ENCODE measurements at places on chromosomes 3 and 15.

DNA sequence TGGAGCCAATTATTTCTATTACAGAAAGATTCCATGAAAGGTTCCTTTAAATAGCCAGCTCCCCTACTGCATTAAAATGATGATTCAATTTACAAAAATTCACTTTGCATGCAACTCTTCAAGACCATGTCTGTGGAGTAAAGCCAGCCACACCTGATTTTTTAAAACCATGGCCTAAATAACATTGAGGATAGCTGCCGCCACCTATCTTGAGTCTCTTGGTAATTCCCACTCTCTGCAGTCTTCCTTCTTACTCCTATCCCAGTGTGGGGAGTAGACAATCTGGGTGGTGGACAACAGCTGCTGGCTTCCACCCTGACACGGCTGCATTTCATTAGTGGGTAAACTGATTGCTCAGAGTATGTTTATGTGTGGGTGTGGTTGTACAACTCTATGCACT, 10.7 kb downstream of the LRTM1 start:
- H3K27me3 ChIP-seq, result no peaks in the 10 kb centered on the region
- H3K36me3 ChIP-seq, result no peaks in the 10 kb centered on the region
- DNase-seq, result no peak

DNA sequence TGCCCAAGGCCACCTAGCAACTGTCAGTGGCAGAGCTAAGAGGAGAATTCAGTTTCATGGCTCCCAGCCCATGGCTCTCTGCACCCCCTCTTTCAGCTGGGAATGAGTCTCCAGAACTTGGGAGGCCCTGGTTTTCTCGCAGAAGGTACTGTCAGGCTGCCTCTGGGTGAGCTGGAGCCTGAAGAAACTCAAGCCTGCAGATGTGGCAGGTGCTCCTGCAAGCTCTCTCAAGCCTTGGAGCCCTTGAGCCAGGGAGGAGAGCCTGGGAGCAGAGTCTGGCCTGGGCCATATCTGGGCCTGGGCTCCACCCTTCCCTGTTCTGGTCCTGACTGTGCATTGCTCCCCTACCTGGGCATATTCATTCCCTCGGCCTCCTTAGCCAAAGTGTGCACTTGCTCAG, 74.4 kb upstream of the TLE3 start:
- H3K27me3 ChIP-seq, result peaks cover 89% of the 10 kb centered on the region
- H3K27ac ChIP-seq, result no peak overlapping the region
- peak; percentile 30 for DNase-seq
- peaks cover 20% of the 10 kb centered on the region for H3K4me1 ChIP-seq

DNA sequence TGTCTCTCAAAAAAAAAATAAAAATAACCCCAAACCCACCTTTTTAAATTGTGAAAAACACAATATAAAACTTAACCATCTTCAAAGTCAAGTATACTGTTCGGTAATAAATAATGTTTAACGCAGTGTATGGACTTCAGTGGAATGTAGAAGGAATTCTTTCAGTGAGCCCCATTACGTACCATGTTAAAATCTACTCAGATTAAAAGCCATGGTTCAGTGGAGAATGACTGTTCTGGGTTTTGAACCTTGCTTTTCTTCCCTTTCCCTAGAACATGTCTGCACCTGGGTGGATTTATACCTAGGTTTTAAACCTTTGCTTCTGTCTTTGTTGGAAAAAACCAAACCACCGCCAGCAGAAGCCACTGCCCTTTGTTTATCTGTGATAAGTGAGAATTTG, 27.5 kb downstream of the DAG1 start:
- no peaks in the 10 kb centered on the region for H3K27me3 ChIP-seq
- no peak overlapping the region for H3K4me3 ChIP-seq
- no peak for DNase-seq
- no peak overlapping the region for H3K27ac ChIP-seq
- peaks cover 27% of the 10 kb centered on the region for H3K36me3 ChIP-seq

GRCh38 chr15:38685686-38686339, 121.2 kb upstream of the RASGRP1 start:
- DNase-seq, result no peak
- peaks cover 65% of the 10 kb centered on the region for H3K27me3 ChIP-seq
- no peaks in the 10 kb centered on the region for H3K36me3 ChIP-seq
- no peak overlapping the region for H3K27ac ChIP-seq
- H3K4me3 ChIP-seq, result no peak overlapping the region

DNA sequence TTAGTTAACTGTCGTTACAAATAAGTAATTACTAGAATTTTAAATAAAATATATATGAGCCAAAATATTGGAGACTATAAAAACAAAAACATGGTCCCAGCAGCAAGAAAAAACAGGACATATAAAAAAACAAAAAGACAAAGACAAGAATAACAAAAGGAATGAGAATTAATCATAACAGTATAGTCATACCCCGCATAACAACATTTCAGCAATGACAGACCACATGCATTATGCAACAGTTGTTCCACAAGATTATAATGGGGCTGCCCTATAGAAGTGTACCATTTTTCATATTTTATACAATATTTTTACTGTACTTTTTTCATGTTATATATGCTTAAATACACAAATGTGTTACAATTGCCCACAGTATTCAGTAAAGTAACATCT, 5.6 kb downstream of the HLTF start:
- no peak for DNase-seq
- H3K27ac ChIP-seq, result no peak overlapping the region
- no peak overlapping the region for H3K4me3 ChIP-seq
- H3K27me3 ChIP-seq, result no peaks in the 10 kb centered on the region
- no peaks in the 10 kb centered on the region for H3K4me1 ChIP-seq

DNA sequence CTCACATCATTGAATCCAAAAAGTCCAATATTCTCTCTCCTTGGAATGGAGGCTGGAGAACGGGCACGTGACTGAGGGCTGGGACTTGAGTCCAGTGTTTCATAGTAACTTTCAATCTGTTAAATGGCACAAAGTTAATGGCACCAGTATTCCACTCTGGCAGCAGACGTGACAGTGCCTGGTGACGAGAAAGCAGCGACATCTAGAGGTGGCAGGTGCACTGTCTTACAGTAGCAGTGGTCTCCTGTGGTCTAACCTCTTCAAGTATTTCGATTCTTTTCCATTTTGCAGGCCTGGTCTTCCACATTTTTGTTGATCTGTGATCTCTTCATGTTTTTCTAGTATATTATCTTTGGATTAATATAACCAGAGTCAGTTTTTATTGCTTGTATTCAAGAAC, 107.1 kb downstream of the OXSM start:
- no peak overlapping the region for H3K4me3 ChIP-seq
- peak; percentile 86 for DNase-seq
- H3K4me1 ChIP-seq, result no peaks in the 10 kb centered on the region
- H3K27me3 ChIP-seq, result no peaks in the 10 kb centered on the region

DNA sequence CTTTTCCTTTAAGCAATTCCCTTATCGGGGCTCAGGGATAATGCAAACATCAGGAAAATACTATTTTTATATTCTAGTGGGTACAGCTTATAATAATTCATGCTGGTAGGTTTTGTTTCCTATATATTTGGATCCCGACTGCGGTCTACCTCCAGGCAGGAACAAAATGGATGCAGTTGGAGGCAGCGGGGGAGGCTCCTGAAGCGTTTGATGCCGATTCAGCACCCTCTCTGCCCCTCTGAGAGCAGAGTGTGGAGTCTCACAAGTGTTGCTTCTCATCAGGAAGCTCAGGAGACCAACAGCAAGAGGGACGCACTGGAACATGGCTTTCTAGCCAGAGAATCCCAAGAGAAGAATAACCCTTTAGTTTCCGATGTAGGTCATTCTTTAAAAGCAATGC, 104.9 kb downstream of the RORA start:
- H3K27ac ChIP-seq, result no peak overlapping the region
- H3K4me1 ChIP-seq, result no peaks in the 10 kb centered on the region
- no peaks in the 10 kb centered on the region for H3K36me3 ChIP-seq
- H3K27me3 ChIP-seq, result no peaks in the 10 kb centered on the region

DNA sequence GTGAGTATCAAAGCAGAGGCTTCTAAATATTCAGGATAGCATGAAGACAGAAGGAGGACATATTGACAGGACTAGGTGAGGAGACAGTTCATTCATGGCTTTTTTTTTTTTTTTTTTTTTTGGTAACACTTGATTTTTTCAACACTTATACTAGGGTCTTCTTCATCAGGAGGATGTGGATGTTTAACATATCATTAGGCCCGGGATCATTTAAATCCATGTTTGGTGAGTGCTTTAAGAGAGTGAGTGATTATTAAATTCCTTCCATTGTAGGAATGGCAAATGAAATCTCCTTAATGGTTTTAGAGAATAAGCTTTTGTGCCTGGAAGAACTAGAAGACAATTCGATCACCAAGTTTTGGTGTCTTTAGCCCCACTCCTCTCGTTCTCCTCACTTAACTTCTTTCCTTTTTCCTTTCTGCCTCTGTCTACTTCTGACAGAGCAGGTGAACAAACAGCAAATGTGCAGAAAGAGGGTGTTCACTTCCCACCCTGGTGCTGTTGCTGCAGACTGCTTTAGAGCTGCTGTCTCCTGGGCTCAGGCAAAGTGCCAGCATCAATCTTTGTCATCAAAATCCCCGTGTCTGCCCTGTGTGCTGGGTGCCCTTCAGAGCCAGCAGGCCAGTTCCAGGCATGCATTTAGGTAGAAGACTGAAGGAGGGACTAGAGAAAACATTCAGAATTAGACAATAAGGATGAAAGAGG, 35.6 kb upstream of the RAB11A start:
- H3K36me3 ChIP-seq, result no peaks in the 10 kb centered on the region
- H3K4me1 ChIP-seq, result peaks cover 11% of the 10 kb centered on the region
- H3K27me3 ChIP-seq, result no peaks in the 10 kb centered on the region
- H3K4me3 ChIP-seq, result peak overlapping the region; percentile 25
- DNase-seq, result no peak

- H3K27ac ChIP-seq, result no peak overlapping the region
- DNase-seq, result no peak
- H3K36me3 ChIP-seq, result peaks cover 36% of the 10 kb centered on the region
Measured at GRCh38 chr15:48470096-48470495, 138.9 kb downstream of the DUT start.

GRCh38 chr3:13879946-13880810, at the start of gene WNT7A:
TSS of gene WNT7A (minus strand) at chr3:13880071. CDS start at chr3:13879816, 255 bp downstream.
- no peak within 1 kb of the TSS for H3K27ac ChIP-seq
- peak within 1 kb of the TSS; percentile 62 for H3K4me3 ChIP-seq
- no peaks in the 10 kb centered on the region for H3K36me3 ChIP-seq
- H3K27me3 ChIP-seq, result peaks cover 99% of the 10 kb centered on the region

DNA sequence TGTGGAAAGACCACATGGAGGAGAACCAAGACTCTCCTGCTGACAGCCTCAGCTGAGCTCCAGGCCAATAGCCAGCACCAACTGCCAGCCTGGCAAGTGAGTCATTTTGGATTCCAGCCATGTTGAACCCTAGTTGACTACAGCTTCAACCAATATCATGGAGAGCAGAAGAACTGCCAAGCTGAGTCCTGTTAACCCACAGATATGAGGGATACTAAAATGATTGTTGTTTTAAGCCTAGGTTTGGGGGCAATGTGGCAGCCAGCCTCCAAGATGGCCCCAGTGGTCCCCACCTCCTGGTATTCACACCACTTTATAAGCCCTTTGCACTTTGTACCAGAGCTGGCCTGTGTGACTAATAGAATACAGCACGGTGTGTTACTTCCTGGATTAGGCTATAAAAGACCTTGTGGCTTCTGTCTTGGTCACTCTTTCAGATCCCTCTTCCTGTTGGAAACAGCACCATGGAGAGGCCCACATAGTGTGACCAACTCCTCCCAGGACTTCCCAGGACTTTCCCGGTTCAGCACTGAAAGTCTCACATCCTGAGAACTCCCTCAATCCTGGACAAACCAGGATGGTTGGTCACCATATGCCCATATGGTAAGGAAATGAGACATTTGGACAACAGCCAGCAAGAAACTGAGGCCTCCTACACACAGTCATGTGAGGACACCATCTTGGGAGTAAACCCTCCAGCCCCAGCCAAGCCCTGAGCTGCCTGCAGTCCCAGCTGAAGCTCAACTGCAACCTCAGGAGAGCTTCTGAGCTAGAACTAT, 32.4 kb upstream of the CDV3 start:
- no peak overlapping the region for H3K4me3 ChIP-seq
- no peaks in the 10 kb centered on the region for H3K36me3 ChIP-seq
- no peaks in the 10 kb centered on the region for H3K27me3 ChIP-seq
- H3K4me1 ChIP-seq, result no peaks in the 10 kb centered on the region
- H3K27ac ChIP-seq, result no peak overlapping the region

GRCh38 chr15:48086133-48086532, 34.7 kb upstream of the SLC24A5 start:
- no peak overlapping the region for H3K4me3 ChIP-seq
- no peaks in the 10 kb centered on the region for H3K4me1 ChIP-seq
- no peak overlapping the region for H3K27ac ChIP-seq
- DNase-seq, result no peak
- no peaks in the 10 kb centered on the region for H3K27me3 ChIP-seq

DNA sequence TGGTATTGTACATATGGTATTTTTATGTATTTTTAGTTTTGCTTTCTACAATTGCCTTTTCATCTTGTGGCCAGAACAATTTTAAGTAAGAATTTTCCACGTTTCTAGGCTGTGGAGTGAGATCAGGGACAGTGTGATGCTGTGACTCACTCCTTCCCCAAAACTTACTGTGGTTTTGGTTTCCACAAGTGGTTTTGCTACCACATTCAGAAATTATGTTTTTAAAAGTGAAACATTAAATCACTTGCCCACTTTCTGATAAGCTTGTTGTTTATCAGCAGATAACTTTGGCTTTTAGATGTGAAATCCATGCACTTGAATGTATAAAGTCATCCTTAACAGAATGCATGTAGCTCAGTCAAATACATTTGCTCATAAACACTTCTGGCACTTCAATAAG, 192.2 kb upstream of the THRB start:
- no peaks in the 10 kb centered on the region for H3K27me3 ChIP-seq
- H3K27ac ChIP-seq, result no peak overlapping the region
- no peaks in the 10 kb centered on the region for H3K36me3 ChIP-seq

- no peak overlapping the region for H3K4me3 ChIP-seq
- DNase-seq, result no peak
- no peaks in the 10 kb centered on the region for H3K4me1 ChIP-seq
- H3K27me3 ChIP-seq, result no peaks in the 10 kb centered on the region
Measured at GRCh38 chr3:152531717-152532116, 263.0 kb downstream of the MBNL1 start.

GRCh38 chr3:14507757-14508504, 32.2 kb downstream of the GRIP2 start:
- no peak for DNase-seq
- H3K27me3 ChIP-seq, result no peaks in the 10 kb centered on the region
- H3K4me1 ChIP-seq, result no peaks in the 10 kb centered on the region
- H3K4me3 ChIP-seq, result no peak overlapping the region

Data from endodermal cell (in vitro differentiated cells).